HS-27A (cell line): ENCODE measurements at places on chromosomes 1 and 21.

DNA sequence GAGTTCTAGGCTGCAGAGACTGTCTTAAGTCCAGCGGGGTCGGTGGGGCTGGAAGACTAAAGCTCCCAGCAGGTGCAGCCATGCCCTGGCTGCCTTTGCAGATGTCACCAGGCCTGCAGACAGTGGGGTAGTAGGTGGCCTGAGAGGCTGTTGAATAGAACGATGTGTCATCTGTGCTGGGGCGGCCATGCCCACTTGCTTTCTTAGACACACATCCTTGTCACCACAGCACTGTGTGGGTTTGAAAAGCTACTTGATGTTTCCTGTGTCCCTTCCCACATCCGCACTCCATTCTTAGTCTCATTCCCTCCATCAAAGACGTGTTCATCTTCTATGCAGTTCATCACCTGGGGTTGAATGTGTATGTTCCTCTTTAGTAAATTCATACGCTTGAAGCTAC lies 184.5 kb upstream of the TMEM51 start:
- no peak for DNase-seq

- DNase-seq: no peak
These were observed 12.7 kb downstream of the INSL5 start for GRCh38 chr1:66788231-66788939.

DNA sequence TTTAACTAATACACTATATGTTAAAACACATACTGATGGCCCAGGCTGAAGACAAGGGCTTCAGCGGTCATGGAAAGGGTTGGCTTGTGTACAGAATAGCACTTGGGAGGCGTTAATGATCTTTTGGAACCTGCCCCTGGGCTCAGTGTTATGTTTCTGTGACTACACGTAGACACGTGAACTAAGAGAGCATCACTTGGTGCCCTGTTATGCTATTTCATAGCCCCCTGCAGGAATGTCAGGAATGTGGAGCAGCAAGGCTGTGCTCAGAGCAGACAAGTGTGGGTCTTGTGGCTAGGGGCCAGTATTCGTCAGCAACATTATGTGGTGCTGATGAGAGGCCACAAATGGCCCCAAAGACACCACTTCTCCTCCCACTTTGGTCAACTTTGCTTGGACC lies 132.4 kb downstream of the MAP3K21 start:
- DNase-seq: no peak

DNA sequence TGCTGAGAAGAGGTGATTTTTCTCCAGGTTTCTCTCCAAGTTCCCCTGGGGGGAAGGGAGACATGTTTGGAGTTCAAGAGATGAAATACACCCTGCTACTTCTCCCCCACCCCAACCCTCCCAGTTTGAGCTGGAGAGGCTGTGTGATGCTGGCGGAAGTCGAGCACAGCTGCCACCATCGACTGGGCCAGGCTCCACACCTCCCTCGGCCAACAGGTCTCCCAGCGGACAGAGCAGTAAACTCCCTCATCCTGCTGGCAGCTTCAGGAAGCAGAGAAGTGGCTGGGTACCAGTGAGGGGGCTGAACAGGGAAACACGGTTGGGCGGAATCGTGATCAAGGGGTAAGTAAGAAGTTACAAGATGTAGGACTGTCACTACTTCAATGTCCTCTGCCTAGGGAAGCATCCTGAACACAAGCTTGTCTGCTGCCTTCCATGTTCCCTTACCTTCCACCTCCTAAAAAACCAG lies 6.6 kb upstream of the NHLH1 start:
- DNase-seq: no peak

DNA sequence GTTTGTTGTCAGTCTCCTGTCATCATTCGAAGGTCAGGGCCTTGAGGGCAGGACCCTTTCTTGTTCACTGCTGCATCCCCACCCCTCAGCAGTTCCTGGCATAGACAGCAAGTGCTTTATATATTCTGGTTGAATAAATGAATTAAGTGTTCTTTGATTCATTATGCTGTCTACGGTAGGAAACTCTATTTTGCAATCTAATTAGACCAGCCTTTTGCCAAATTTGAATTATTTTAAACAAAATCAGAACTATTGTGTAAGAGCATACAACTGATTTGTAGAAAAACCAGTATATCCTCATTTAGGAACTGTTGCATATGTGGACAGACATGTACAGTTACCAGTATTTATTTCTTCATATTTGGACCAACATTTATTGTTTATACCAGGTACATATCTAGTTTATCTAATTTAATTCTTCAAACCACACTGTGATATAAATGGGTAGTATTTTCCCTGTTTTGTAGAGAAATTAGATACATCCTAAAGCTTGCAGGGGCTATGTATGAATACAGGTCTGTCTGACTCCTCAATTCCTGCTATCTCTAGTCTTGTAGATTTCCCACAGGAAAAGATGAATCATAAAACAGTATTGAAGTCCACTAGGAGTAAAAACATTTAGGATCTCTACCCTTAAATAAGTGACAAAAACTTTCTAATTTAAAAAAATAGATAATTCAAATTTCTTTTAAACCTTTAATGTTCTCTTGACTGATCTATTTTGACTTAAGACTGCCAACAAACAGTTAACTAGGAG lies 10.4 kb downstream of the MGST3 start:
- no peak for DNase-seq

DNA sequence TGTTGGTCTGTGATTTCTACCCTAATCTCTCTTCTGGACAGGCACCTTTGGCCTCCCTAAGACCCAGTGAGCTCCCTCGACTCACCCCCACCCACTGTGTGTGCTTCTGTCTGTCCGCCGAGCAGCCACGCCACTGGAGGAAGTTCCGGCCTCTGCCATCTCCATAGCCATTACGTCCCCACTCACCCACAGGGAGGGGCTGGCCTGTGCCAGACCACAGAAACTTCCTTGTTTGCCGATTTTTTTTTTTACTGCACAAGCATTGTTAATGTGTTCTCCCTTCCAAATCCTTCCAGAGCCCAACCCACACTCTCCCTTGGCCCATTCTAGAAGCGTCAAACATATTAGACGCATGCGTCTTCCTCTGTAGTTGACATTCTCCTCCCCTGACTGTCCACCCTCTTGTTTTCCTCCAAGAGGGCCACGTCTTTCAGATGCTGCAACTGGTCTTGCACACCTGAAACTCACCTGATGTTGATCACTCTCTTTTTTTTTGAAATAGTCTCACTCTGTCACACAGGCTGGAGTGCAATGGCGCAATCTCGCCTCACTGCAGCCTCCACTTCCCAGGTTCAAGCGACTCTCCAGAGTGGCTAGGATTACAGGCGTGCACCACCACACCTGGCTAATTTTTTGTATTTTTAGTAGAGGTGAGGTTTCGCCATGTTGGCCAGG lies 72.3 kb downstream of the EVA1C start:
- DNase-seq: no peak

GRCh38 chr1:167533851-167534300 lies 15.5 kb upstream of the CD247 start:
- DNase-seq: peak; percentile 14

DNA sequence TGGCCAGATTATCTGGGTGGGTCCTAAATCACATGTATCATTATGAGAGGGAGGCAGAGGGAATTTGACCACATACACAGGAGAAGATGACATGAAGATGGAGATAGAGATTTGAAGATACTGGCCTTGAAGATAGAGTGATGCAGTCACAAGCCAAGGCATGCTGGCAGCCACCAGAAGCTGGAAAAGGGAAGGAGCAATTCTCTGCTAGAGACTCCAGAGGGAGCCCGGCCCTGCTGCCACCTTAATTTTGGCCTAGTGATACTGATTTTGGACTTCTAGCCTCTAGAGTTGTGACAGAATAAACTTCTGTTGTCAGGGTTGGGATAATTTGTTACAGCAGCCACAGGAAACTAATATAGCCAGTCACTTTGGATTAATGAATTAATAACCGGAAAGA lies 2.2 kb upstream of the PRDM2 start:
- no peak for DNase-seq

GRCh38 chr1:246705368-246705767 lies 18.8 kb upstream of the SCCPDH start:
- peak; percentile 72 for DNase-seq

- DNase-seq: peak; percentile 56
These were observed 5.7 kb downstream of the LRRC71 start for GRCh38 chr1:156926175-156926574.

DNA sequence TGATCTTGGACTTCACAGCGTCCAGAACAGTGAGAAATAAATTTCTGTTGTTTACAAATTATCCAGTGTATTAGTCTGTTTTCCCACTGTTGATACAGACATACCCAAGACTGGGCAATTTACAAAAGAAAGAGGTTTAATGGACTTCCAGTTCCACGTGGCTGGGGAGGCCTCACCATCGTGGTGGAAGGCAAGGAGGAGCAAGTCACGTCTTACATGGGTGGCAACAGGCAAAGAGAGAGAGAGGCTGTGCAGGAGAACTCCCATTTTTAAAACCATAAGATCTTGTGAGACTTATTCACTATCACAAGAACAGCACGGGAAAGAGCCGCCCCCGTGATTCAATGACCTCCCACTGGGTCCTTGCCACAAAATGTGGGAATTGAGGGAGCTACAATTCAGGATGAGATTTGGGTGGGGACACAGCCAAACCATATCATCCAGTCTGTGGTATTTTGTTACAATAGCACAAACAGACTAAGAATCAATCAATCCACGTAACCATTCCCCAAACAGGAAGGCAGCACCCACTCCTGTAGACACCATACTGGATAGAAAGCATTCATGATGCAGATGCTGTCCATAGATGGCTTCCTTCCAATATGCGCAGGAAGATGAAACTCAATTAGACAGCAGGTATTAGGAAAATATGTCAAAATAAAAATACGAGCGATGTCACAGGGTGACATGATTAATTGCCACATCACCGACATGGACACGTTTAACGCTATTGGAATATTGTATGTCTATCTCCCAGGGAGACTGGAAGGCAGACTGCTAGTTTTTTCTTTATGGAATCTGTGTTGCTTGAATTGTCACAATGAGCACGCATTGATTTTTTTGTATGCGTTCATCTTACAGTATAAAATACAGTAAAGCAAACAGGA lies 22.8 kb downstream of the ECE1 start:
- DNase-seq: no peak

GRCh38 chr1:52477876-52478275 lies 73.5 kb downstream of the PRPF38A start:
- DNase-seq: no peak

DNA sequence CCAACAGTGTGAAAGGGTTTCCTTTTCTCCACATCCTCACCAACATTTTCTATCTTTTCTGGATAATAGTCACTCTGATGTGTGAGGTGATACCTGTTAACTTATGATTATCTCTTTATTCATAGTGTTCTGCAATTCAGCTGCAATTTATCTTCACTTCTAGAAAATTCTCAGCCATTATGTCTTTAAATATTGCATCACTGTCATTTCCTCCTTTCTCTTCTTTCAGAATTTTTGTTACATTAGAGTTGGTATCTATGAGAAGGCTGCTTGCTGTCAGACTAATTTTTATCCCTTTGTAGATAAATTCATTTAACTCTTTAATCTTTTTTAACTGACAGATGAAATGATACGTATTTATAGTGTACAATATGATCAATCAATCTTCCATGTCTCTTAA lies 30.5 kb upstream of the ATF3 start:
- no peak for DNase-seq

GRCh38 chr1:234067581-234068337 lies 163.3 kb downstream of the SLC35F3 start:
- DNase-seq: no peak
